ENCODE measurements at places on chromosomes 1 and 21. TPM values are rescaled to one million over a fixed set of nuclear protein-coding genes. Genes with fewer than 3 reads are reported as not detected.

The CYP4A22 gene
- total RNA-seq: not detected

GRCh38 chr21:34838956-34839820 is 170.4 kb downstream of the CLIC6 start:
- no peak for DNase-seq

The GPR89A gene
- total RNA-seq: 47.7 TPM

The CDC73 gene
- total RNA-seq: 11.3 TPM

DNA sequence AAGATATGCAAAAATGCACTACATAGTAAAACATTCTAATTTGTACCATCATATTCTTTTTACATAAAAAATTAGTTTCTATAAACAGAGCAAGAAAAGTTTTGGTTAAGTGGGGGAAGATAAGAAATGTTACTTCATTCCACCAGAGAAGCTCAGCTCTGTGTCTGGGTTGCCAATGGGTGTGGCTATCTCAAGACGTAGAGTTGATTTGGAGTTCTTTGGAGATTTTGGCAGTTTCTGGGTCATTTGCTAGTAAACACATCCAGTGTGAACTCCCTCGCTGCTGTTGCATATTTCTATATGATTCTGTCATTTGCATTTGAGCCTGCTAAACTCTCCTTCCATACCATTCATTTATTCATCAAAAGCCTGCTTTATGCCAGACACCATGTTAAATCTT is 7.2 kb downstream of the RGL1 start:
- DNase-seq: no peak
